ENCODE measurements at places on chromosomes 6 and 20.
A peak's percentile ranks its signal among the peaks of the same experiment; 100 is the strongest.

- no peak for DNase-seq
Observed at GRCh38 chr6:105833959-105834947, 251.9 kb upstream of the PRDM1 start.

DNA sequence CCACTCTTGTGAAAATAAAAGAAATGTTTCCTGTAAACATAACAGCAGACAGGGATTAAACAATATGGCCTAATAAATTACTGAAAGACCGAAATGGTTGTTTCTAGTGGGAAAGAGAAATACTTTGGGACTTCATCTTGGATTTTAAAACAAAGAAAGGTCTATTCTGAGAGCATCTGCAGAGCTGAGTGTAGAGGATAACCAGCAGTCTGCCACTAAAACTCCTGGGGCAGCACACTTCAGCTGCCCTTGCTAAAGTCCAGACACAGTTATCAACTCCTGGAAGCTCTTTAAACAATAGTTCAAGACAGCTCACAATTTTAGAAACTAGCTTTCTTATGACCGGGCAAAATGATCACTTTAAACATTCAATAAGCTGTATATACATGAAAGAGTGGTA, 38.6 kb downstream of the AKIRIN2 start:
- DNase-seq = no peak

- no peak for DNase-seq
Observed at GRCh38 chr20:48310305-48310704, 517.5 kb downstream of the PREX1 start.

DNA sequence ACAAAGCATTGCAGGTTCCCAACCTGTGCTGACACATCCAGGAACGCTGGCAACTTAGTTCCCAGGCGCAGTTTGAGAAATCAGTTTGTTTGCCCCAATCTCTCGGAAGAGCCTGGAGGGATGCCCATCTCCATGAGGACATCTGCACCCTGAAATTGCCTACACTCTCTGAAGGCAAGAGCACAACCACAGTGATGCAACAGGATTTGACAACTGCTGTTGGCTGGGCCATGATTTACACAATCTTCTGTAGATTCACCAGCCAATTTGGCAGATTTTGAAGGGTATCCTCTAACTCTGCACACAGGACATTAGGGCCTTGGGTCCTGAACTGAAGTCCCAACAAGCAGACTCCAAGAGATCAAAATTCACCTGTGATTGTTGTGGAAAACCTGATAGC, 3.4 kb downstream of the APMAP start:
- DNase-seq = no peak

GRCh38 chr6:56238352-56238751, 9.0 kb downstream of the COL21A1 start:
- DNase-seq = no peak

GRCh38 chr20:51062065-51062464, 39.2 kb upstream of the KCNG1 start:
- peak; percentile 83 for DNase-seq

- no peak for DNase-seq
Observed at GRCh38 chr20:24962510-24962909, 13.4 kb downstream of the CST7 start.

DNA sequence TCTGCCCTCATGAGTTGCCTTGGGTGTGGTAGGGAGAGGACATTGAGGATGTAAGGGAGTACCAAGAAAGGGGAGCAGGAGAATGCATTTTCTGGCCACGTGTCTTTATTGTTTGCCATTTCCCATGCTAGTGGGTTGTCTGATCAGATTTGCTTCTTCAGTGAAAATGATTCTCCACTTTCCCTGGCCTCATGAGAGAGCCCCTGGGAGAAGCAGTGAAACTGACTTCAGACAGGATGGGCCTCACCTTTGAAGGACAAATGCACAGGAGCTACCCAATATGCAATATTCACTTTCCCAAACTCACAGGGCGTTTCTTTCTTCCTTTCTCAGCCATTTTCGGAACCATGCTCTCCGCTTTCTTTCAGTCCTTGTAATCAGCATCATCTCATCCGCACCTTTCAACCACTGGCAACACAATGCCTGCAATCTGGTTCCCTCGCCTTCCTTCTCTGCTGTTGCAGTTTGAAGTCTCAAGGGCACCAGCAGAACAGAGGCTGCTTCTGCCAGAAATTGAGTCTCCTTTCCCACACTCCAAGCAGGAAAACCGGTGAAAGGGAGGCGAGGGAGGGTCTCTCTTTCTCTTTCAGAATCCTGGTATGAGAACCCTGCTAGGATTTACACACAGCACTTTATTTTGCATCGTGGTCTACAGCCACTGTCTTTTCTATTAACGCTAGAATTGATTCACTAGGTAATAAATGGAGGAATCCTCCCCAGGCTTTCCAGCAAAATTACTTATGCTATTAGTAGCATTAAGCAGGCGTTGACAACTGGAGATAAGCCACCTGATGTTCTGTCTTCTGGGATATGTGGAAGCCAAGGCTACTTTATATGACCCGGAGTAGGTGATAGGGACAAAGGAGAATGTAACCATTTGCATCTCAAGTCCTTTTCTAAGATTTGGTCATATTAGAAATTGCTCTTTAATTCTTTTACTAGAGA, 62.0 kb upstream of the FAM184A start:
- DNase-seq = no peak

- no peak for DNase-seq
Observed at GRCh38 chr6:143696664-143697000, 18.9 kb downstream of the PHACTR2 start.

GRCh38 chr6:7410851-7411250, 21.2 kb downstream of the RIOK1 start:
- DNase-seq = no peak

- peak; percentile 47 for DNase-seq
Observed at GRCh38 chr20:24917797-24918578, 31.1 kb upstream of the CST7 start.

DNA sequence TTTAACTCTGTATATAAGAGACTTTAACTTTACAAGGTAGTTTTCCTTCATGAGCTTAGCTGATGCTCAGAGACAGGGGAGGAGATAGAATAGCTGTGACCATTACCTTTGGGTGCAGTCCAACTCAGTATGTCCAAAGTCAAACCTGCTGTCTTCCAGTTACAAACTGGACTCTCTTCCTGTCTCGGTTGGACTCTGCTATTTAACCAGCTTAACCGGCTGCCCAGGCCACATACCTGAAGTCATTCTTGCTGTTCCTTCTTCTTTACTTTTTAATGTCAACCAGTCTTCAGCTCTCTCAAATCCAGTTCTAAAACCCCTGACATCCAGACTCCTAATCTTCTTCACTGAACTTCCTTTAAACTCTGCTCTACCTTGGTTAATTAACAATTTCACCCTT, 138.3 kb upstream of the TSHZ2 start:
- no peak for DNase-seq

GRCh38 chr6:114421199-114421598, 78.4 kb upstream of the HS3ST5 start:
- DNase-seq = no peak

DNA sequence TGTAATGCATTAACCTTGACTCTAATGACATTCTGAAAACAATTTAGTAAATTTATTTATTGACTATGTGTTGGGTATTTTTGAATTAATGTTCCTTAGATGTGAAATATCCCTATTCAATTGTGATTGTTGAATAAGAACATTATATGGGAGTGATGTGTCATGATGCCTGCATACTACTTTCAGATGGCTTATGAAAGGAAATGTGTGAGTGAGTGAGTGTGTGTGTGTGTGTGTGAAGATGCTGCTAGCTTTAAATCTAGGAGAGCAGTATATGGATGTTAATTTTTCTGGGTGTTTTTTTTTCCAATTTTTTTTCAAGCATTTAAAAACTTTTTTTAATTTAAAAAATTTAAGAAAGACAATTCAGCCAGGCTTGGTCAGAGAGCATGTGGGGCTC, 32.5 kb upstream of the NT5E start:
- no peak for DNase-seq

DNA sequence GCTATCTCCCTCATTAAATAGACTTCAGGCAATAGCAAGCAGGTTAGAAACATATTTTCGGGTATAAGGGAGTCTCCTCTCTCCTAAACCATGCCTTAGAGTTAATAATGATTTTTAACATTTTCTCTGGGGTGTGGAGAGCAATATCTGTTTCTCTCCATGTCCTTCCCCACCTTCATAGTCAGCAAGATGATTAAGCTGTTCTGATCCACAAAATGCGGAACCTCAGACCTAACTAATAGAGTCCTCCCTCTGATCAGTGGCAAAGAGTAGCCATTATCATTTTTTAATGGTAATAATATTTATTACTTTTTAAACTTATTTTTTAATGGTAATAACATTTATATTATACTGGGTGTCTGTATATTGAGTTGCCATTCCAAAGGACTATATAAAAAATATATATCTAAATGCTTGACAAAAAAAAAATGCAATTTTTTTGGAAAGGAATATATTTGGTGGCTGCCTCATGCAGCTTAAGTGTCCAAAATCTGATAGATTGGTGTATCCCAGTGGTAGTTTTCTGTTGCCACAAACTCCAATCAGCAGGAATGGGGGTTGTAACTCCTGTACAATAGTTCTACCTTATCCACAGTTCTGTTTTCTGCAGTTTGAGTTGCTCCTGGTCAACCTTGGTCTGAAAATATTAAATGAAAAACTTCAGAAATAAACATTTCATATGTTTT, 14.0 kb upstream of the BTN3A2 start:
- no peak for DNase-seq

- DNase-seq = no peak
Observed at GRCh38 chr20:19605786-19606485, 152.1 kb upstream of the RIN2 start.

DNA sequence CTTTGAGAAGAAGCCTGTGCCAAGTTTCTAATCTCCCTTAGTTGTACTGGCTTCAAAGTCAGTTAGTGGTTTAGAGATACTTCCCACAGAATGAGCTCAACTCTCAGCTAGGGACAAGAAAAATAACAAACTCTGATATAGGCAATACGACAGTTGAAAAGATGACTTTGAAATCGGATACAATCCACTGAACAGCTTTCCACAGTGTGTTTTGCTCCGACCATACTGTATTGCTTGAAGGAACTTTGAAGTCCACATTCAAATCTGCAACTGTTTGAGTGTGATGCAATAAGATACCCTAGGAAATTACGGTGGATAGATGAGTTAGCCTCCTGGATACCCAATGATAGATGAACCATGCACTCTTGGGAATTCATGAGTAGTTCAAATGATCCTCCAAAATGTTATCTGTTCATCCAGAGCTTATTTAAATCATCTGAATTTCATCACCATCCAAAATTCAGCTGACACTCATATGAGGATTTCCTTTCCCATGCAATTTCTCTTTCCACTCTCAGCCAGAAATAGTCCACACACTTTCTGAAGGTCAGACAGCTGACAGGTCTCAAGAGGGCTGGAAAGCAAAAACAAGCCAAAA, 443.8 kb downstream of the HAO1 start:
- DNase-seq = no peak

- no peak for DNase-seq
Observed at GRCh38 chr20:14889496-14890255, 552.3 kb upstream of the FLRT3 start.

DNA sequence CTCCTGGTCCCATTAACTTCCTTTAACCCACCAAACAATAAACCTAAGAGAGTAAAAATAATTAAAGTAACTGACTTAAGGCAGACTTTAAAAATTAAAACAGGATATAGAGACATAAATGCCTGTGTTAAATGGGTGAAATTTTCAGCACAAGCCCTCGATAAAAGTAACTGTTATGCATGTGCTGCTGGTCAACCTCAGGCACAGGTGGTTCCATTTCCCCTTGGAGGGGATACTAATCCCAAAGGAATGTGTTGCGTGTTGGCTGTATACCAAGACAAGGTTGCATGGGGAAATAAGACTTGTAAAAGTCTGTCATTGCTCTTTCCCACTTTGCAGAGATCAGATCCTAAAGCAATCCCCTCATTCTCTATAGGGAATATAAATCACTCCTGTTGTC, 25.8 kb downstream of the HLA-A start:
- no peak for DNase-seq

GRCh38 chr6:80988892-80989291, 763.6 kb downstream of the TENT5A start:
- no peak for DNase-seq

DNA sequence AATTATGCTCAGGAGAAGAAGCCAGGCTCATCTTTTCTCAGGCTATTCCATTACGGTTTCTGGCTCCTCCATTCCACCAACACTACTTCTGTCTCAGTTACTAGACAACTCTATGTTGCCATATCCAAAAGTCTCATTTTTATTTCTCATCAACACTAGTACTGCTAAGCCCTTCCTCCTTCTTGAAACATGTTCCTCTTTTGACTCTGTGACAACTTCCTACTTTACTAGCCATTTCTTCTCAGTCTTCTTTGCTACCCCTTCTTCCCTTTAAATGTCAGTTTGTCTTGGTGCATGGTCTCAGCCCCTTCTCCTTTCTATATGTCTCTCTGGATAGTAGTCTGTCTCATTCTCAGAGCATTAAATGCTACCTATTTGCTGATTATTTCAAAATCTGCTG, 7.1 kb upstream of the ADGRG6 start:
- no peak for DNase-seq

DNA sequence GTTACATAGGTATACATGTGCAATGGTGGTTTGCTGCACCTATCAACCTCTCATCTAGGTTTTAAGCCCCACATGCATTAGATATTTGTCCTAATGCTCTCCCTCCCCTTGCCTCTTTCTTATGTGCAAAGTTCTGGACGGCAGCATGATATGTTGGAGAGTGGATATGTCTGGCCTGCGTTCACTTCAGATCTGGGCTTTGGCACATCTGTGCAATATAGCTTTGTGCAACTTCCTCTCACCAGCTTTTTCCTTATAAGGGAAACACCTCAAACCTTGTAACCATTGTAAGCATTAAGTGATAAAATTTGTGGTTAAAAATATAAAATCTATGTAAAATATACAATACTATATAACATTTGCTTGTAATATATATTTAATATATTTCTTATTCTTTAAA, 288.0 kb downstream of the PHACTR1 start:
- DNase-seq = no peak

DNA sequence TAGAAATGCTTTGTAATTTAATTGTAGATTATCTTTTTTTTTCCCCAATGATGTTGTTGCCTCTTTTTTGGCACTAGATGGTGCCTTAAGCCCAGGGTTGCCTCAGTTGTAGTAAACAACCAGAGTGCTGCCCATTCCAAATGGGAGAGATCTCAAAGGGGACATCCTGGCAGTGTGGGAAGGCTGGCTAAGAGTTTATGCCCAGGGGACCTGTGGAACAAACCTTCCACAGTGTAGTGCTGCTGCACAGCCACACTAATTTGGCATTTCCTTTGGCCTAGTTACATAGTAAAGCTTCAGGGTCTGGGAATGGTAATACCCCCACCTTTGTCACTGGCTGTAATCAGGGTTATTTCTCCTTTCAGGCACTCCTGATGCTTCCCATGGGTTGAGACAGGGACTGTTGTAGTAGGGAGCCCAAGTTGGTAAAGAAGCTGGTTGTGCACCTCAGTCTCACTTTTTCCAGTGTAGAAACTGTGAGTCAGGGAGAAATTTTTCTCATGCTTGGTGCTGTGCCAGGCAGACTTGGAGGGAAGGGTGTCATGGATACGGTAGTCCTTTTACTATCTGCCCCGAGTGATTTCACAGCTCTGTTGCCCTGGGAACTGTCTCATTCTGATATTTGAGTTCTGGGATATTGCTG, 177.8 kb upstream of the ECI2 start:
- no peak for DNase-seq
